ENCODE measurements at places on chromosomes 12 and 14.

DNA sequence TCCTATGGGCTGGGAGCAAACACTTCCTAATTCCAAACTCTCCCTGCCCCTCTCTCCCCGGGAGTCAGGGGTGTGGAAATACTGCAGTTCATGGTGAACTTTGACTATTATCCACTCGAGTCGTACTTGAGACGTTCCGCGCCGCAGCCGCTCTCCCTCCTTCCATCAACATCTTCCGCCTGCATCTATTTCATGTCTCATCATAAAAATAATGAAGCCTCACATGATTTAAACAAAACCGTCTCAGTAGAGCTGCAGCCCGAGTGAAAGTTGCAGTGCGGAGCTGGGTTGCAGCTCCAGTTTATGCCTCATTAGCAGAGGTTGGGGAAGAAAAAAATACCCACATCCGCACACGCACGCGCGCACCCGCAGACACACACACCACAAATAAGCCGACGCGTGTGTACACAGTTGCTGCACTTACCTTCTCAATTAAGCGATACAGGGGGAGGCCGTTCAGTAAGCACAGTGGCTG lies 283 bp downstream of the LMO3 start:
- no peak for DNase-seq

DNA sequence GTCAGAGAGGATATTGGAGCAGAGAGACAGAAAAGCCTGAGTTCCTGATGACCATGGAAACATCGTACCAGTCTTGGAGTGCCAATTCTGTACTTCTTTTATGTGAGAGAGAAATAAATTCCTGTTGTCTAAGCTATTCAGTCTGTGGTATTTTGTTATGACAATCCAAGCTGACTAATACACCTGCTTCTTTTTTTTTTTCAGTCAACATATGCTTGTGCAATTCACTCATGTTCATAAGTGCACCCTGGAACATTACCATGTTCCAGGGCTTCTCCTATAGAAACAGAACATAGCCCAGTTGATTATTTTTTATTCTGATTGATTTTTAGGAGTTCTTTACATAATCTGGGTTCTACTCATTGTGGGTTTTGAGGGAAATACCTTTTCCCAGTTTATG lies 1.7 kb upstream of the CHPT1 start:
- no peak for DNase-seq

DNA sequence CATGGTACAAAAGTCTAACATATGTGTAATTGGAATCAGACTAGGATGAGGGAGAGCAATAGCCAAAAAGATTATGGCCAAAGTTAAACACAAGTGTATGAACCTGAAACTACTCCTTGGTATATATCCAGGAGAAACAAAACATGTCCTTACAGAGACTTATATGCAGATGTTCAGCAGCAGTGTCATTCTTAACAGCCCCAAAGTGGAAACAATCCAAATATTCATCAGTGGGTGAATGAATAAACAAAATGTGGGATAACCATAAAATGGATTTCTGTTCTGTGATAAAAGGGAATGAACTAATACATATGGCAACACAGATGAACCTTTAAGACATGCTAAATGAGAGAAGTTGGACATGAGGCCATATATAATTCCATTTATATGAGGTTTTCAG lies 30.2 kb downstream of the PWP1 start:
- no peak for DNase-seq

DNA sequence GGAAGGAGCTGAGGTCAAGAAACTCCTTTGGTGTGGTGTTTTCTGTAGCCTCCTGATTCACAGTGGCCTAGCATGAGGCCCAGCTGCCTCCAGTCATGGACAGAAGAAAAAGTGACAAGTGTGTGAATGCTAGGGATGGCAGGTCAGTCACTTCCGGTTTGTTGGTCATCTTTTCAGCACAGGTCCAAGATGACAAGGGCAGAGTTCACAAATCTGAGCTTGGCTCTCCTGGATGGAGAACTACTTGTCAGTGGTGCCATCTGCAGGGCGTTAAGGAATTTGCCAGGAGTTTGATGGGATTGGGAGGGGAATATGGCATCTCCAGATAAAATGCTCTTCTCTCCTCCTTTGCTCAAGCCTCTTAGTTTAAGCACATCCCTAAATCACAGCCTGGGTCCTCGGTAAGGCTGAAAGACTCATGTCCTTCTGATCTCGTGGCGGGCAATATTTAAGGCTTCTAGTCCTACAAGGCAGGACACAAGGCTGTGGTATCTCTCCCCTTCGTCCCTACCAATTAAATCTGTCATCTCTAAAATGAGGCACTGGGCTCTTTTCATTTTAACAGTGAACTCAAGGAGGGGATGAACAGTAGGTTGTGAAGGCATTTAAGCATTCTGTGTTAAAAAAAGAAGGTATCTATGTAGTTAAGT lies 10.0 kb downstream of the TUBA1B start:
- no peak for DNase-seq

- DNase-seq: no peak
Measured at GRCh38 chr12:20044351-20044750, 324.0 kb upstream of the PDE3A start.

DNA sequence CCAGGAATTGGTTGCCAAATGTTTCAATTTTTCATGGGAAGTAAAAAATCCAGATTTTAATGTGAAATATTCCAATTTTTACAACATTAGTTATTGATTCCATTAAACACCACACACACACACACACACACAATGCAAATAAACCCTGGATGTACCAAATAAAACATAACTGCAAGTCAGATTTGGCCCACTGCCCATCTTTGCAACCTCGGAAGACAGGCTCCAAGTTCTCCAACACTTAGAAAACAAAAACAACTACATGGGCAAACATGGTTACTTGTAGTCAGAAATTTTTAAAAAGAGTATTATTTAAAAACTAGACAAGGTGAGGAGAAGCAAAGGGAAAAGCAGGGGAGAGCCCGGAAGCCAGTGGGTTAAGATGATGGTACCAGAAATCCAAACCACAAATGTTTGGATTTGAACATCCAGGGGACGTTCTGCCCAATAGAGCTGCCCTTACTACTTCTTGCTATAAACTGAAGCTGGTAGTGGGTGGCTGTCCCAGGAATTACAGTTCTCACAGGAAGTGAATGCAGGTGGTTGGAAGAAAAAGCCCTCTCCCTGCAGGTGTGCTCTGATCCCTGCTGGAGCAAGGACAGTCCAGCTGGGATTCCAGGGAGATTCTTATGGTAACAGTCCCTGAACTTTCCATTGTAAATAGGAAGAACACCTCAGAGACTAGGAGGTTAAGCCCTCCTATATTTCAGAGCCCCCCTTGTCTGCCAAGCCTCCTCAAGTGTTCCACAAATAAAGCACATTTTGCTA lies 111.7 kb downstream of the SLC25A21 start:
- no peak for DNase-seq
